ENCODE measurements at places on chromosomes 7 and 10.

GRCh38 chr7:117014099-117014656, 60.9 kb downstream of the ST7 start:
- DNase-seq, result no peak

DNA sequence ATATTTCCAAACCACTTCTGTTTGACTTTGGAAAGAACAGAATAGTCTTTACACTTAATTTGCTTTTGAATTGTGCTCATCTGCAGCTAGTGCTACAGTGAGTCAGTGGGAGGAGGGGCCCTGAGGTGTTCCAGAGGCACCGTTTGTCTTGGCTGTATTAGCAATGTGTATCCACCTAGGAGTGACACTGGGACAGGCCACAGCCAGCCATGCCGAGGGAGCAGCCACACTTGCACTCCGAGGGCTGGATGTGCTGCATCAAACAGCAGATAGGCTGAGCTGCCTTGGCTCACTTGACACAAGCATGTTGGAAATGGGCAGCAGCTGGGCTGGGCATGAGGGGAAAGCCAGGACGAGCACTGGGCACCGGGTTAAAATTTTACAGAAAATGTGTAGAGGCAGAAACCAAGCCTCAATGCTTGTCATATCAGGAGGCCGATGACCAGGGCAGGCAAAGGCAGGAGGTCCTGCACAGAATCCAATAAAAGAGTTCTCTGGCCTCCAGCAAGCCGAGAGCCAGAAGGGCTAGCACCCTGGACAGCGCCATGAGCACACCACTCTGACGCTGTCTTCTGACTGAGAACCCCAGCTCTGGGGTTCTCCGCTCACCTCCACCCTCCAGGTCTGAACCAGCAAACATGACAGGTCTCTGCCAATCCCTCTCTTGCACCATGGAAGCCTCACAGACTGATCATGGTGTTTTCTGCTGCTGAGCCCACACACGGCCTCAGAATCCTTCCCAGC, 163.3 kb downstream of the GRID1 start:
- no peak for DNase-seq

- DNase-seq, result no peak
These were observed 53.6 kb downstream of the CREB3L2 start for GRCh38 chr7:137948083-137948844.

DNA sequence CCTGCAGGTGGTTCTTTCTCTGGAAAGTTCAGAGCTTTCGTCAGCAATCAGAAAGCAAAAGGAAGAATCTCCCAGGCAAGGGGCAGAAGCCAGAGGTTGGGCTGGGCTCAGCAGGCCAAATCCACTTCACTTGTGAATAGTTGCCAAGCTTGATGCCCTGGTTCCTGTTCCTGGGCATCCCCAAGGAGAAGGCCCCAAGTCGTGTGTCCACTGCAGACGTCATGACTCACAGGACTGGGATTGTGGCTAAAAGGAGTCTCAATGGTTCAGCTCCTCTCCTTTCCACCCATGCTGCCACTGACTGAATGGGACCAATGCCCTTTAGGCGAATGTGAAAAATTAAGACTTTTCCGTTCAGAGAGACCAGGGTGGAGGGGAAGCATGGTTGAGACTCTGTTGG, 38.6 kb upstream of the TRIM8 start:
- no peak for DNase-seq

DNA sequence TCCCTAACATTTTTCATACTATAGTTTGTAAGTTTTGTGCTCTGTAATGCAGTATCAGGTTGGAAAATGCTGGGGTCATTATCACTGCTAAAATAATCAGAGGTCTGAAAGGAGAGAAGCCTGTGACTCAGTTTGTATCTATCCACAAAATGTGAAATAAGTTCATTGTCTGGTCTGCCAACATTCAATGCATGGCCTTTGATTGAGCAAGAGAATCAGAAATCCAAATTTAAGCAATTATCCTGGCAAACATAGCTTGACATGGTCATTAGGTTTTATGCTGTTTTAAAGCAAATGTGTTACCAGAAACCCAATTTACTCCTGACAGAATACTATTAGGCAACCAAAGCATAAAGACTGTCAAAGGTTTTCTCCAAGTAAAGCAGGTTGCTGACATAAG, 709.7 kb upstream of the SEMA3D start:
- no peak for DNase-seq

- DNase-seq, result no peak
These were observed 61.5 kb downstream of the VIPR2 start for GRCh38 chr7:159083001-159083697.

DNA sequence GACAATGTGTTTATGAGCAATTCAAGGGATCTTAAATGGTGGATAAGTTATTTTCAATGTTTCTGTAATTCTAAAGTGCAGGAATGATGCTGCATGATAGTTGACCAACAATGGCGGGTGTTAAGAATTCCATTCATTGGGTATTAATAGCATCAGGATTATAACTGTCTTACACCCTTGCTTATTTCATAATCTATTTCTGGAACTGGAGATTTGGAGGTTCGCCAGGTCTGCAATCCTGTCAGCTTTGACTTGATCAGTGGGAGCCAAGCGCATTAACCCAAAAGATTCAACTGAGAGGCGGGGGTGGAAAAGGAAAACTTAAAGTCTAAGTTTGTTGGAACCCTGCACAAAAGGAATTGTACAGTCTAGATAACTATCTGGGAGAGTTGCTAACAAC, 114.9 kb upstream of the ZEB1 start:
- no peak for DNase-seq

GRCh38 chr7:37441816-37442215, 6.8 kb downstream of the ELMO1 start:
- DNase-seq, result no peak

GRCh38 chr10:31483546-31483945, 164.5 kb downstream of the ZEB1 start:
- DNase-seq, result no peak

DNA sequence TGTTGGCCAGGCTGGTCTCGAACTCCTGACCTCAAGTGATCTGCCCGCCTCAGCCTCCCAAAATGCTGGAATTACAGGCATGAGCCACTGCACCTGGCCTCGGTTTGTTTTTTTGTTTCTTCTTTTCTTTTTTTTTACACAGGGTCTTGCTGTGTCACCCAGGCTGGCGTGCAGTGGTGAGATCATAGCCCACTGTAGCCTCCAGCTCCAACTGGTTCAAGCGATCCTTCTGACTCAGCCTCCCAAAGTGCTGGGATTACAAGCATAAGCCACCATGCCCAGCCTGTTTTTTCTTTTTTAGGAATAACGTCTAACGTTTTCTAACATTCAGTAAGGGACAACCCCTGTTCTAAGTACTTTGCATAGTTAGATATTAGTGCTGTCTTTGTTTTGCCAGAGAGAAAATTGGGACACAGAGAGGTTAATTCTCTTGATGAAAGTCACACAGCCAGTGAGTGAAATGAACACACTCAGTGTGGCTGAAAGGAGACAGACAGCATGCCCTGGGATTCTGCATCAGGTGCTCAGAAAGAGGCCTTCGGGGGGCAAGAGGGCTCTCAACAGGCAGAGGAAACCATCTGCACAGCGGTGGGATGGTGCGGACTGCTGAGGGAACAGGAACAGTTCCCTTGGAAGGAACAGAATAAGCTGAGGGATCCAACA, 4.3 kb downstream of the LIMK1 start:
- DNase-seq, result no peak

DNA sequence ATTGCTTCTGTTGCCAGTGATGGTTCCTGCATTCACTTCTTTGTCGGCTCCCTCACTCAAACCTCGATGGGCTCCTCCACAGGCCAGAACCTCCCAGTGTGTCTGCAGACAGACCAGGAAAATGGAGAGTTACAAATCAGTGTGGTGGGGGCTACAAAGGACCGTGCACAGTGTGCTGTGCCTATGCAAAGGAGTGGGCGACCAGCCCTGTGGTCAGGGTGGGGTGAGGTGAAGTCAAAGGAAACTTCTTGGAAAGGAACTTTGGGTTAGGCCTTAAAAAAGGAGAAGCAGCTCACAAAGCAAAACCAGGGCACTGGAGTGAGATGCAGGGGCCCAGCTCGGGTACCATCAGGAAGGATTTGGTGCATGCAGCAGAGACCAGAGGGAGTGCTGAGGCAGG, 304.3 kb upstream of the ZMIZ1 start:
- no peak for DNase-seq

DNA sequence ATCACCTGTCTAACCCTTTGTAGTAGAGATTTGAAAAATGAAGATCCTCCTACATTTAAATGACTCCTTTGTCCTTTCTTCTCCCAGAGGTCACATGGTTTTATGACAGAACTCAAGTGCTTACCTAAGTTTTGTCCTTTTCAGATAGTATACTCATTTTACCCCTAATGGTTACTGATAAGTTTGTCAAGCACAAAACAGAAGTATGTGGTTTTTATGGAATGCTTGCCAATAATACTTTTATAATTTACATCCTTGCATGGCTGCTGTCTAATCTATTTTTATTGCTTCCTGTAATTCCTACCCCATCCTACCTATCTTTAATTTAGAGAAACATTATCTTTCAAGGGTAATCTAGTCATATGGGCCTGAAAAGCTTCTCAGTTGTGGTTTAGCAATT, 37.5 kb downstream of the HELLS start:
- no peak for DNase-seq

DNA sequence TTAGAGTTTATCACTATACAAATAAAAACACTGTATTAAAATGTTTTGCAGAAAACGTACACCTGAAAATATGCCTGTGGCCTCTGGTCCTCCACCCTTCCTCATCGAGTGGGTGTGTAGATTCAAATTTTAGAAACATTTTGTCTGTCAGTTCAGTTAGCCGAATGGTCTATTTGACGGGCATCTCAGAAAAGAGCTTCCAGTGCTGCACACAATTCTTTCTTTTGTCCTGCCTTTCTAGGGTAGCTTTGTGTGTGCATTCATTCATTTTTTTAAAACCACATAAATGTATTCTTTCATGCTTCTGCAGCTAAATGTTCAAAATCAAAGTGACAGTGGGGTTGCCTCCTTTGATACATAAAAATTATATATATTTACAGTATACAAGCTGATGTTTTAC, 46.8 kb downstream of the GNAI1 start:
- no peak for DNase-seq

GRCh38 chr7:123023126-123023525, 27.6 kb upstream of the TAS2R16 start:
- DNase-seq, result no peak

GRCh38 chr10:60417901-60418300, 28.2 kb upstream of the ANK3 start:
- DNase-seq, result no peak

- DNase-seq, result no peak
These were observed 5.8 kb downstream of the CPA4 start for GRCh38 chr7:130298544-130299326.

GRCh38 chr7:122673951-122674350, 25.0 kb downstream of the RNF133 start:
- no peak for DNase-seq

DNA sequence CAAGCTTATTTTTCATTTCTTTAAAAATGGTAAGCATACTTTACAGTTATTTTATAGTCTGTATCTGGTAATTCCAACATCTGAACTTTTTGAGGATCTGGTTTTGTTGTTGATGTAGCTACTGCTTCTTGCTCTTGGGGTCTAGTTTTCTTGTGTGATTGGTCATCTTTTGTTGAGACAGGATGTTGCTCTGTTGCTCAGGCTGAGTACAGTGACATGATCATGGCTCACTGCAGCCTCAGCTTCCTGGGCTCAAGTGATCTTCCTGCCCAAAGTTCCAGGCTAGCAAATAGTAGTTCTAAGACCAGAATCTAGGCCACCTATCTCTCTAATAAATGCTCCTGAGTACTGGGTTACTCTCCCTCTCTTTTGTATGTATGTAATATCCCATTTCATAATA, 75.7 kb downstream of the NRCAM start:
- DNase-seq, result no peak

DNA sequence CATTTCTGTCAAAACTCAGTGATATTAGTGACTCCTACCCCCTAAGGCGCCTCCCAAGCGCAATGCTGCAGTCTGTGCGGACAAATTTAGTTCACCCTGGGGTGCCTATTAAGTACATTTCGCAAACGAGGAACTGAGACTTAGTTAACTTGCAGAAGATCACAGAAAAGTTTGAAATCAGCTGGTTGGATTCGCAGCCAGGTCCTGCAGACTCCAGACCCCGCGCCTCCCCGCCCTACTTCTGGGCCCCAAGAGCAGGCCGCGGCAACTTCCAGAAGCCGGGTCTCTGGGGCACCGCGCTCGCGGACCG, 588 bp downstream of the CYREN start:
- DNase-seq, result no peak

DNA sequence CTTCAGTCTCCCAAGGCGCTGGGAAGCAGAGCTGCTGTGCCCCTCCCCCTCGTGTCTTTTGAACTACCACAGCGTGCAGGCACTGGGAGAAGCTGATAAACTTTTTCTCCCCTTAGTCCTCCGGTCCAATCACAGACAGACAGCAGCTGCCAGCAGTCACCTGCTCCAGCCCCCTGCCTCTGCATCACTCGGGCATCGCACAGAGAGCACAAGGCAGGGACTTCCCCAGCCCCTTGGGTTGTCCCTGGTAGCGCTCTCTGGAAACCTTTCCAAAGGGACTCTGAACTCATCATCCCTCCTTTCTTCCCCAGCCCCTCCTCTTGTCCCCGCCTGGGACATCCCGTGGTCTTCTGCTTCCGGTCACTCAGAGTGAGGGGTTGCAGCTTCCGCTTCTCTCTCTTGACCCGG, 1.4 kb upstream of the NEUROG3 start:
- no peak for DNase-seq
